ENCODE measurements at places on chromosomes 4 and X.

DNA sequence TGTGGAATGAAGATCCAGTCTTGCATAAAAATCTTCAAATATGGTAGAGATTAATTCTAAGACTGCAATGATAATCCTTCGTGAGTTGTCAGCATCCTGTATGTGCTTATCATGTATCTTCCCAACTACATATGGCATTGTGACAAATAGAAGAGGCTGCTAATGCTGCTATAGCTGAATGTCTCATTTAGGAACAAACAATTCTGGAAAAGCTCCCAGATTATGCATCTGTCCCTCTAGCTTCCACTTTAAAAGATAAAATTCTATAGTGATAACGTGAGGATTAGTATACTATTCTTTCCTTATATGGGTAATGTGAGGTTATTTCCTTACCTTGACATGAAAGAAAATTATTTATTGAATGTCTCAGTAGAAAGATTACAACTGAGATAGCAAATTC is 930.9 kb downstream of the DMD start:
- no peak for DNase-seq

DNA sequence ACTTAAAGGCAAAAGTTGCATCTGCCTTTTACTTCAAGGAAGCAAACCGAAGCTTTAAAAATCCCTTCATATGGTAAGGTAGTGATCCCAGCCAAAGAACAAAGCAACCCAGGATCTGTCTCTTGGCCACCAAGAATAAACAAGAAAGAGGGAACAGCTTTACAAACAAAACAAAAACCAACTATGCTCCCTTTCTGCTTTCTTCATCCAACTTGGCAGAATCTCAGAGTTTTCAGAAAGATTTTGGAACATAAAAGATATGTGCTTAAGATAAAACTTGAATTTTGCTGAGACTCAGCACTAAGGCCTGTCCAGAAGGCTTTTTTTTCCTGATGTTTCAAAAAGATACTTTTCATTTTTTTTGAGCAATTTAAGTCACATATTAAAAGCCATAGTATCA is 94.0 kb downstream of the COL4A6 start:
- no peak for DNase-seq

DNA sequence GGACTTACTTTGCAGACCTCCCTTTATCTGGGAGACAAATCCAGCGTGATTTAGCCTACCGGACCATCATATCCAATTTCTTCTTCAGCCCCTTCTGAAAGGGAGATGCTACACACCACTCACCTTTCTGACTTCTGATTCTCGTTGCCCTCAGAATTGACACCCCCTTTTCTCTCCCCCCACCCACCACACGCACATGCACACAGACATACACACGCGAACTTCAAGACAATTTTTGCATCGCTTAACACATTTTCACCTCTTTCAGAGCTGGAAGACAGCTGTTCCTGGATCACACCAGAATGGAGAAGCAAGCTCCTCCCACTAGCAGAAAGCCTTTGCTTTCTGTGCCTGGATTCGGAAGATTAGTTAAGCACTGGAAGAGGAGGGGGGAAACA is 1.0 kb upstream of the SNCA start:
- peak; percentile 72 for DNase-seq

GRCh38 chrX:56726605-56727004 is 2.4 kb upstream of the NBDY start:
- DNase-seq, result peak; percentile 66

DNA sequence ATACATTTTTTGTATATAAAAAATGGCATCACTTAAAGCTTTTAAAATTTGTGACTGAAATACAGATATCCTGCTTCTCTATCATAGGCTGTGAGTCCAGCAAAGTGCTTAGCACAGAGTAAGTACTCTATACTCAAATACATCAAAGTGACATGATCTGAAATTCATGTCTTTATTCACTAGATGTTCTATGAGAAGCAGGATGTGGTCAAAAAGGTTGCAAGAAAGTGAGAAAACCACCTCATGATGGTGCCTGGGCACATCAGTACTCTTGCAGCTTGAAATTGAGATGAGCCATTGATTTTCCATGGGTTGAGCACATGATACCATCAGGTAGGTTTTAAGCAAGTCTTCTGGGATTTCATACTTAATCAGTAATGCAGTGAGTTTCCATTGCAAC is 20.4 kb upstream of the SFRP2 start:
- DNase-seq, result no peak

DNA sequence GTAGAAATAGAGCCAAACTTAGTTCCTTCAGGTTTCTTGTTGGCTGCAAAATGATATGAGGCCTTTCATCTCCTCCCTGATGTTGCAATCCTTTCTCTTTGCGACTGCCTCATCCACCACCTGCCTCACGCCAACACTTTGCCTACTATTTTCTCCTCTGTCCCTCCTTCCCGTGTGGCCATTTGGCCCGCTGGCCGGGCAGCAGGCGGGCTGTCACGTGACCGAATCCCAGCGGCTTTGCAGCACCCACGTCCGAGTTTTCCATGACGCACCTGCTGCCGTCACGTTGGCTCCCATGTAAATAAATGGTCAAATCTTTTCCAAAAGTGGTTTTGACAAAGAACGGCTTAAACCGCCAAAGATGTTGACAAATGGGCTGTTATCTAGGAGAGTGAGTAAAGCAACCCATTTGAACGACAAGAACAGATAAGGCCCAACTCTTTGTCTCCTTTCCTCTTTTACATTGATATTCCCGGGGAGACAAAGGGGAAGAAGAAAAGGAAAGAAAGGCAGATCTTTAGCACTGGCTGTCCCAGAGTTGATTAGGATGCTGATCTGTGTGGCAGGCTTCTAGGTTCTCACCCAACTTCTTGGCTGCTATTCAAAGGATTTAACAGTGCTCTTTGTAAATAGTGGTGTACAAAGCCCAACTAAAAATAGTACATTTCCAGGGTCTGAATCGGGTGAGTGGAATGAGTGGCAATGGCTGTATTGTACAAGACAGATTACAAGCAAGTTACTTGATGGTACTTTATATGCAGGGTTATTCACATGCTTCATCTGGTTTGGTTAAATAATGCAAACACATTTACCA is 174.2 kb upstream of the JADE1 start:
- DNase-seq, result peak; percentile 17

- DNase-seq, result no peak
Measured at GRCh38 chr4:178165951-178166308, 723.7 kb upstream of the AGA start.

DNA sequence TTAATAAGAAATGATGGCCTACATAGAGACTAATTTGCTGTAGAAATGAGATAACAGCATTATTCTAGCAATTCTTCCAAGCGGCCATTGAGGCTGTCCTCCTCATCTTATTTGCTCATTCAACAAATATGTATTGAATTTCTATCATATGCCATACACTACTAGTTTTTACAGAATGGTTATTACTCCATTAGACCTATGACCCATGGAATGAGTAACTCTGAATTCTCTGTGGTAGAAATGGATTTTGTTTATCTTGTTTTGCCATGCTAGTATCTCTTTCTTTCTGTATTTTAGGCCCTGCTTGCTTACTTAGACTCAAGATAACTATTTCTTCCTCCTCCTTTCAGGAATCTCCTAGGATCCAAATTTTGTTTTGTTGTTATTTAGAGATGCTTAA is 103.5 kb downstream of the RPA4 start:
- no peak for DNase-seq

DNA sequence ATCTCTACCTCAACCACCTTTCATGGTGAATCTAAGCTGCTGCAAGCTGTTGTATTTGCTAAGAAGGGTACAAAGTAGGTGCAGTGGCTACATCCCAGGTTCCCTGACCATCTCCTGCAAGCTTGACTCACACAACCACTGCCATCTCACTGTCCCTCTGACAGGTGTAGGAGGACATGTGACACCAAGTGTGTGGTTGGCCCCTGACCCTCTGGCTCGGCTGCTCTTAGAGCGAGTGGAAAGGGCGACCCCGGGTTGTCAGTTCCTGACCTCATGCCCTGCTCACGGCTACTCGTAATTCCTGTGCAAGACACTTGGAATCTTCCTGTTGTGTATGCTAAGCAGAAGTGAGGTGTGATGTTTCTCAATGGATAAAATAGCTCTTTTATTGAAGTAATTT is 184.4 kb downstream of the DCLK2 start:
- no peak for DNase-seq

- DNase-seq, result no peak
Measured at GRCh38 chr4:101145021-101145420, 202.3 kb downstream of the PPP3CA start.

DNA sequence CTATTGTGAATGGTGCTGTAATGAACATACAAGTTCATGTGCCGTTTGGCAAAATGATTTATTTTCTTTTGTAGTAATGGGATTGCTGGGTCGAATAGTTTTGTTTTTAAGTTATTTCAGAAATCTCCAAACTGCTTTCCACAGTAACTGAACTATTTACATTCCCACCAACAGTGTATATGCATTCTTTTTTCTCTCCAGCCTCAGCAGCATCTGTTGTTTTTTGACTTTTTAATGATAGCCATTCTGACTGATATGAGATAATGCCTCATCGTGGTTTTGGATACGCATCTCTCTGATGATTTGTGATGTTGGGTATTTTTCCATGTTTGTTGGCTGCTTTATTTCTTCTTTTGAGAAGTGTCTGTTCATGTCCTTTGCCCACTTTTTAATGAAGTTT is 246.3 kb upstream of the ADGRL3 start:
- no peak for DNase-seq

- DNase-seq, result no peak
Measured at GRCh38 chrX:11215191-11215921, 77.9 kb upstream of the AMELX start.

DNA sequence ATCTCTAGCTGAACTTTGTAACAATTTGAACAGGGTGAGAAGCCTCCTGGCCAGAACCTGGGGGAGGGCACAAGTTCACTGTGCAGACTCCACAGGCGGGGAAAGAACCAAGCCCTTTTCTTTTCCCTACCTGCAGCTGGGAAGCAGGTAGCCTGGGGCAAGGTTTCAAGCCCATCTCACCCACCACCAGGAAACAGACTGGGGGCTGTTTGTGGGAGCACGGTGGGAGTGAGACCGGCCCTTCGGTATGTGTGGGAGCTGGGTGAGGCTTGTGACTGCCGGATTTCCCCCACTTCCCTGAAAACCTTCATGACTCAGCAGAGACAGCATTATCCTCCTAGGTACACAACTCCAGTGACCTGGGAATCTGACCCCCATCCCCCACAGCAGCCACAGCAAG is 211.7 kb downstream of the ZNF674 start:
- no peak for DNase-seq

DNA sequence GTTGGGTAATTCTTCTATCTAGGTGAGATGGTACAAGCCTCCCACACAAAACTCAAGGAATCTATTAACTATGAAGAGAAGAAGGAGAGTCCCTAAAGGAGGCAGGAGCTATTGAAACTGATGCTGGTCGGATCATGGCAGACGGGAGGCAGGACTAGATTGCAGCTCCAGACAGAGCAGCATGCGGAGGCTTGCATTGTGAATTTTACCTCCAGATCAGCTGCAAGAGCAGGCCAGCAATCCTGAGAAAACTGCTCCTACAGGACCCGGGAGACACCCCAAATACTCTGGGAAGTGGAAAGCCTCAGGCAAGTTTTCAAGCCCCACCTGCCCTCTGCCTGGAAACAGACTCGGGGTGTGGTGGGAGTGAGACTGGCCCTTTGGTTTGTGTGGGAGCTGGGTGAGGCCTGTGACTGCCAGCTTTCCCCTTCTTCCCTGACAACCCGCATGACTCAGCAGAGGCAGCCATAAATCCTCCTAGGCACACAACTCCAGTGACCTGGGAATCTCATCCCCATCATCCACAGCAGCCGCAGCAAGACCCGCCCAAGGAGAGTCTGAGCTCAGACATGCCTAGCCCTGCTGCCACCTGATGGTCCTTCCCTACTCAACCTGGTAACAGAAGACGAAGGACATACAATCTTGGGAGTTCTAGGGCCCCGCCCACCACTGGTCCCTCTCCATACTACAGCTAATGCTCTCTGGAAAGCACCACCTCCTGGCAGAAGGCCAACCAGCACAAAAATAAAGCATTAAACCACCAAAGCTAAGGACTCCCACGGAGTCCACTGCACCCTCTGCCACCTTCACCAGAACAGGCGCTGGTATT is 30.9 kb downstream of the GATB start:
- DNase-seq, result no peak

DNA sequence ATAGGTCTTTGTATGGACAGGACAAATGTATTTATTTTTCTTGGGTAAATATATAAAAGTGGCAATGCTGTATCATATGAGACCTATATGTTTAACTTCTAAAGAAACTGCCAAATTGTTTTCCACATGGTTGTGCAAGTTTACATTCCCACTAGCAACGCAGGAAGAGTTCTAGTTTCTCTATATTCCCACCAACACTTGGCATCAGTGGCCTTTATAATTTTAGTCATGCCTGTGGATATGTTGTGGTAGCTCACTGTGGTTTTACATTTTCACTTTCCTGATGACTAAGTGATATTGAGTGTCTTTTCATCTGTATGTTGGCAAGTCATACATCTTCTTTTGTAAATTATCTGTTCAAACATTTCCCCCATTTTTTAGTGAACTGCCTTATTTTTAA is 126.0 kb downstream of the EMCN start:
- peak; percentile 57 for DNase-seq

GRCh38 chr4:12120968-12121367 is 692.3 kb upstream of the HS3ST1 start:
- no peak for DNase-seq

DNA sequence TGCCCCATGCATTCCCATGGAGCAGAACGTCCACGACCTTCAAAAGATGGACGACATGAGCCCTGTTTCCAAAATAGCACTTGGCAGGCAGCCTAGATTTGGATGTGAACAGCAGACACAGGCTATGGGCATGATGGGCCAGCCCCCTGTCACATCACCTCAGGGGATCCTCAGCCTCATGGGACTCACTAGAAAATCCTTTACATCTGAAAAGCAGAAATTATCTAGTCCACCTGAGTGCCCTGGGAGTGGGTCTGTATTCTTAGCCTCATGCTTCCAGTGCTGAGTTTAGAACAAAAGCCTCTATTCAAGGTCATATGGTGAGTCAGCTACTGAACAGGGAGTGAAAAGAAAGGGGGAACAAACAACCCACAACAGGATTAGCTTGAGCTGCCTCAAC is 35.8 kb downstream of the GRIA3 start:
- no peak for DNase-seq

GRCh38 chrX:131068945-131069719 is 11.0 kb downstream of the ARHGAP36 start:
- DNase-seq, result no peak

DNA sequence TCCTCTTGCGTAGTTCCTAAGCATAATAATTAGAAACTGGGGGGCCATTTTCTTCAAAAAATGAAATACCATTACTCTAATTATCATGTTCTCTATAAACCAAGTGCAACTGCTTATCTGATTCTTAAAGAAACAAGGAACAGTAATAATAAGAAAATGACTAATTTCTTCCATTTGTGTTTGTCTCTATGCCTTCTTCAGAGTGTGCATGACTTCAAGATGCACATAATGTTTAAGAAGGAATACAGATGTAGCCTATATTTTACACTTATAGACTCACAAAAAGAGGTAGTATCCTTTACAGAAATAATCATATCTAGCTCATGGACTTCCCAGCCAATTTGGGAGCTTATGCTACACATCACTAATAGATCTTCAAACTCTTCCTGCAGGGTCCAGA is 131.7 kb downstream of the CHRNA9 start:
- no peak for DNase-seq
